ENCODE measurements at places on chromosomes 16 and 17.

- peak; percentile 20 for DNase-seq
Measured at GRCh38 chr16:63361032-63361624, 1324.9 kb upstream of the CDH8 start.

DNA sequence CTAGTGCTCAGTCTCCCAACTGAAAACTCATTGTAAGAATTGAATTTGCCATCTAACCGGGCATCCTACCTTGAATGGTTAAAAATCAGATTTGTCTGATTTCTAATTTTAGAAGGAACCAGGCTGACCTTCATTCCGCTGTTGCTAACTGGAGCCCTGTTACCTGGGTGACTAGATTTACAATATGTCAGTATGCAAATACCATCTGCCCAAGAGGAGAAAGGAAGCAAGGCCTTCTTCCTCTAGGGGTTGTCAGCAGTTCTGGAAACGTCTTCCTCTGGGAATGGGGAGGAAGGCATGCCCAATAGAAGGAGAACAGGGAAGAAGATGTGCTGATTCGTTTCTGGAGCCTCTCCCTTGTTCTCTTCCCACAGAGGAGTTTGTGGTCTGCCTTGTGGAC, 137.9 kb downstream of the PITPNC1 start:
- no peak for DNase-seq

DNA sequence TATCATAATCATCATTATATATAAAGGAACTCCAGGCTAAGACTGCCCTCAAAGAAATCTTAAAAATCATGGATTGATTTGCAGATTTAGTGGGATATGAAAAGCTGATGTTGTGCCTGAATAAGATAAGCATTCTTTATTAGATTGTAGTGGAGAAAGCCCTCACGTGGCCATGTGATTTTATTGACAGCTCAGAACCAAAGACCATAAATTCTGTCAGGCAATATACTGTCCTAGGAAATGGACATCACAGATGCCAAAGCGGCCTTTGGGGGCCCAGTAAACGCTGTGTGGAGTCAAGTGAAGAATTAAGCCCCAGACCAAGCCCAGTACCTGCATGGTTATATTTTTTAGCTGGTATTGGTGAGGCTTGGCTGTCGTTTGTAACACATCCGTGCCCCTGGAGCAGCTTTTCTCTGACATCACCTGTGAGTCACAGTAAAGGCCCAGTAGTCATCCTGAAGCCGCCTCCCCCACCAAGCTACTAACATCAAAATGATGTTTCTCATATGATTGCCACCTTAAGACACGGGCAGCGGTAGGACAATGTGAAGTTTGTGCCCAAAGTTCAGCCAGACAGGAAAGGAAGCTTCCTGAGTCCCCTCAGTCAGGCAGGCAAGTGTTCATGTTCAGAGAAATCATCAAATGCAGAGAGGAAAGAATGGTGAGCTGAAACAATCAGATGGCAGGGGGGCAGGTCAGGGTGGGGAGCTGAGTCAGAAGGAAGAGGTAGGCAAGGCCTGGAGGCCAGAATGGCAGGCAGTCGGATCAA, 209.4 kb downstream of the IRX3 start:
- DNase-seq: peak; percentile 10

- DNase-seq: peak; percentile 72
Measured at GRCh38 chr17:65231662-65232335, 94.6 kb downstream of the RGS9 start.

DNA sequence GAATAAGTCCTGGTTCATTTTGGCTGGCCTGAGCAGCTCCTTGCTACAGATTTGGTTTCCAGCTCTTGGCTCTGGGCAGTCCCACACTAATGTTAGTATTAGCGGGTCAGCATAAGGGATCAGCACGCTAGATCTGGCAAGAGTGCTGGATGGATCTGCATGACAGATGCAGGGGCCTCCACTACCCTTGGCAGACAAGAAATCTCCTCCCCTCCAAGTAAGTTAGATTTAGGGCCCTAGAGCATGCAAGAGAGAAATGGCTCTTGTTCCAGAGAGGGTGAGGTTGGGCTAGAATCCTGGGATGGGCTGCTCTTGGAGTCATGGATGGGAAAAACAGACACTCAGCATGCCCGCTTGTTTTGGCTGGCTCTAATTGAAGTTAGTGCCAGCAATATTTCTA, 414.3 kb downstream of the RBFOX1 start:
- DNase-seq: no peak

- DNase-seq: peak; percentile 29
Measured at GRCh38 chr17:77109764-77110359, 30.9 kb upstream of the SEC14L1 start.

DNA sequence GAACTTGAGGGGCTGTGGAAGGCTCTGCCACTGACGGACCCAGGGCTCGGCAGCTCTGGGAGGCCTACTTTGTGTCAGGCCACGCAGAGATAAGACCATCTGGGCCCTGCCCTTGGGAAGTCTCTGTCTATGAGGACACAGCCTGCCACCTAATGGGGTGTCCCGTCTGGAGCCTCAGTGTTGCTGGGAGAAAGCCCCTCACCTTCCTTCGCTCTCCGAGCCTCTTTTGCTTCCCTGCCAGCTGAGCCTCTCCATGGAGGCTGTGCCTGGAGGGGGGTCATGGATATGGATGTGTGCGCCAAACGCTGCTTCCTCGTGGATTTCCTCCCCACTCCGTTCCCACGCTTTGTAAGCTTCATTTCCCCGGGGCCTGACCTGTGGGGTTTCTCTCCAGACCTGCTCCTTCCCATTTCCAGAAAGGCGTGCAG, 228.8 kb downstream of the SEC14L1 start:
- no peak for DNase-seq

GRCh38 chr17:238964-239259, 57.5 kb upstream of the DOC2B start:
- no peak for DNase-seq

DNA sequence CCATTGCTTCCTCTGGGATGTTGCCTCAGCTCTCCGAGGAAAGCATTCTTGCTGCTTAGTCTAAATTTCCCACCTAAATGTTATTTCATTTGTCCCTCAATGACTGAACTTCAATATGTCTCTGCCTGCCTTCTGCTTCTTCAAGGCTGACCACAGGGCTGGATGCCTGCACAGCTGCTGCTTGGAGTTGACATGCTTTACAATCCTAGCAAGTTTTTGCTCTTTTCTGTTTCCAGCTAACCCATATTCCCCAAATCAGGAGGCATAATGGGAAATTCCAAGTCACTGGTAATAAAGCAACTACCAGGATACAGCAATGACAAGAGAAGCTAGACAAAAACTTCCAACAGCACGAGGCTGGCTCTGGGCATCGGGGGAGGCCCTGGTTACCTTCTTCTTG, 48.9 kb downstream of the GTF3C1 start:
- no peak for DNase-seq

DNA sequence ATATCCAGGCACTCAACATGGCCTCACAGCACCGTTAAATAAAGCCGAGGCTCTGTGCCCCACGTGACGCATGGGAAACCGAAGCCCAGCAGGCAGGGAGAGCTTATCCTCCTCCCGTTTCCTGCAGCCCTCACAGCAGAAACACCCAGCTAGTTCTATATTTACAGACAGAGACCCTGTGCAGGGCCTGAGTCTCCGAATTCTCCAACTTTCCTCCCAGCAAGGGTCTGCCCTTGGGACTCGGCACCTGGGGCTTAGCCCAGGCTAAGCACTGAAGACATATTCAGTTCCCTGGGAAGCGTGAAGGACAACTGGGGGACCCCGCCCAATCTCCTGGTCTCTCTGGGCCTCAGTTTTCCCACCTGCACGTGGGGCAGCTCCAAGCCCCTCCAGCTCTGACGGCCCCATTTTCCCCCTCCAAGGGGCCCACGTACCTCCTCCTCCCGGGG, 29.2 kb downstream of the TRPV3 start:
- DNase-seq: no peak

DNA sequence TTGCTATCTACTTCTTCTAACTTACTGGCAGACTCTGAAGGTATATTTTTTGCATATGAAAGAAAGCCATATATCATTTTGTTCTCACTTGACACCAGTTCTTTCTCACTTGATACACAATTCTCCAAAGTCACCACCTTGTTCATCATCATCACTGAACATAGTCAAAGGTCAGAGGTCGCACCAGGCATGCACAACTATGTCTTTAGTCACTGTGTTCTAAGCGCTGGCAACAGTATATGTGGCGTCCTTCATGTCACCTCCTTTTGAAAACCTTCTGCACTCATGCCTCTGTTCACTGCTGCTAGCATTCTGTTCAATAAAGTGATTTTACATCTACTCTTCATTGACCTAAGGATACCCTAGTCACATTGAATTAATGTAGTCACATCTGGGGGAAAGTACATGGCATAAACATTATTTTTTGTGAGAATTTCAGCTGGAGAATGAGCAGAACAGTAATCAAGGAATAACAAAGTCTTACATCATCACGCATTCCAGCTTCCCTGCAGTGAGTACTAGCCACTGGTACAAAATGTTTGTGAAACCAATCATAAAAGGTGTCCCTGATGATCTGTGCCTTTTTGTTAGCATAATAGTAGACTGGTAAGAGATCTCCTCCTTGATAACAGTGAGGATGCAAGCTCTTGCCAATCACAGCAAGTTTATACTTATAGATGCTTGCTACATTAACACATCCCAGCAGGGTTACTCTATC, 20.5 kb upstream of the TBX4 start:
- DNase-seq: no peak

GRCh38 chr17:2837147-2837561, 40.9 kb downstream of the RAP1GAP2 start:
- no peak for DNase-seq

DNA sequence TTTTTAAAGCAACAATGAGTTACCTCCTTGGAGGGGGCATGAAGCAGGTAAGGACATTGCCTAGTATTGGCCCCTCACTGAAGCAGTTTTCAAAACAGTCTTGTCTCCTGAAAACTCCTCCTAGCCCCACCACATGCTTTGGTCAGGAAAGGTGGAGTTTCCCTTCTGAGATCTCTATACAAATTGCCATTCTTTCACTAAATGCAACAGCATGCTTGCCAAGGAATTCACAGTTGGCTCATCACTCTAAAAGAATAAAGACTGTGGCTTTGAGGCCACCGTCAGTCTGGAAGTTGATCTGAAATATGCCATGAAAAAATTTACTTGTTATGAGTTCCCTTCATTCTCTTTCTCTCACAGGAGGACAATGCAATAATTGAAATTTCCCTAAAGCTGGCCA, 4.2 kb downstream of the TTC19 start:
- no peak for DNase-seq

DNA sequence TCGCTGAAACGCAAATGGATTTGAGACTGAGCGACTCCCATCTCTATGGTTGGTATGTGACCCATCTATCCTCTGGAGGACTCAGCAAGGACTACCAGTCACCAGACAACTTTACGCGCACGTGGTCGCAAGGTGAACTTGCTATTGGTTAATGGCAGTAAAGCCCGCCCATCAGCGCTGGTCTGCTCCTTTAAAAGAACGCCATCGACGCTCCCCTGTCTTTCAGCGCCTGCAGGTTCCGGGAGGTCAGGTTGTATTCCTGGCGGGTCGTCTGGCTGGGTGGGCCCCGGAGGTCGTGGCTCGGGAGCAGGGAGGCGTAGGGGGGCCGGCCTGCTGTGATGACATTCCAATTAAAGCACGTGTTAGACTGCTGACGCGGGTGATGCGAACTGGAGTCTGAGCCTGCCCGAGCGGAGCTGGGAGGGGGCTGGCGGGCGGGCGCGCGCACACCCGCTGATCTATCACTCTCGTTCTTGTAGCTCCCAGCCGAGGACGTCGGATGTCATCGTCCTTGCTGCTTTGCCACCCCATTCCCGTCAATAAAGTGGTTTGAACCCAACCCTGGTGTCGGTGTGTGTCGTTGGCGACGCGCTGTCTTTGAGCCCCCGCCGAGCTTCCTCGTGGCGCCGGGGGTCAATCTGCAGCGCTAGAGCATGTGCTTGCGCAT, 15.9 kb upstream of the ERN1 start:
- peak; percentile 85 for DNase-seq

DNA sequence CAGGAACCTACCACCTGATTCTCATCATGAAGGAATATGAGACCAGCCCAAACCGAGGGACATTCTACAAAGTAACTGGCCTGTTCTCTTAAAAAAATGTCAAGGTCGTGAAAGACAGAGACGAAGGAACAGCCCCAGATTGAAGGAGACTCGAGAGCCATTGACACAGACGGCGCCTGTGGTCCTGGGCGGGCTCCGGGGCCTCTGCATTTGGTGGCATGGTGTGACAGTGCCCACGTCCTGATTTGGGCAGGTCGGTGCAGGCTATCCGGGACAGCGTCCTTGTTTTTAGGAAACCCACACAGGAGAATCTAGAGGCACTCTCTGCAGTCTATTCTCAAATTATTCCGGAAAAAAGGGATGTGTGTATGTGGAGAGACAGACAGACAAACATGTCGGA, 64.1 kb downstream of the ADCY9 start:
- no peak for DNase-seq

- peak; percentile 65 for DNase-seq
Measured at GRCh38 chr17:63700528-63701455, 867 bp upstream of the LIMD2 start.

GRCh38 chr16:66116163-66117002, 250.1 kb upstream of the CDH5 start:
- no peak for DNase-seq

GRCh38 chr17:11813871-11814270, 183.4 kb downstream of the ZNF18 start:
- no peak for DNase-seq

- DNase-seq: no peak
Measured at GRCh38 chr17:83007504-83008185, 71.8 kb upstream of the METRNL start.

DNA sequence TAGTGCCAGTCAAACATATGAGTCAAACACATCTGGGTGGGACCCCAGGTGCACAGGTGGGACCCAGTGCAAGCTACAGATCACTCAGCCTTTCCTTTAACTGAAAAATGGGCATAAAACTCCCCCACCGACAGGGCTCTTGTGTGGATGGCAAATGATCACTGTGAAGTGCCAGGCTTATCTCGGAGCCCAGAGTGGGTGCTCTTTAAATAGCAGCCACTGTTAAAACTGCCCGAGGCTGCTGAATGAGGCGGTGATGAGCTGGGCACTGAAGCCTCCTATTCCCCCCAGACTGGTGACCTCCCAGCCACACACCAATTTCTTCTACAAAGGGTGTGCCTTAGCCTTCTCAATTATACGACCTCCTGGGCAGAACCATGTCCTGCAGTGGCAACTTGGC, 433.8 kb downstream of the SLC39A11 start:
- no peak for DNase-seq

Data from endothelial cell (in vitro differentiated cells).